ENCODE measurements at places on chromosomes 7 and 10.

- no peak for DNase-seq
Observed at GRCh38 chr10:78975926-78976325, 92.8 kb upstream of the ZMIZ1 start.

DNA sequence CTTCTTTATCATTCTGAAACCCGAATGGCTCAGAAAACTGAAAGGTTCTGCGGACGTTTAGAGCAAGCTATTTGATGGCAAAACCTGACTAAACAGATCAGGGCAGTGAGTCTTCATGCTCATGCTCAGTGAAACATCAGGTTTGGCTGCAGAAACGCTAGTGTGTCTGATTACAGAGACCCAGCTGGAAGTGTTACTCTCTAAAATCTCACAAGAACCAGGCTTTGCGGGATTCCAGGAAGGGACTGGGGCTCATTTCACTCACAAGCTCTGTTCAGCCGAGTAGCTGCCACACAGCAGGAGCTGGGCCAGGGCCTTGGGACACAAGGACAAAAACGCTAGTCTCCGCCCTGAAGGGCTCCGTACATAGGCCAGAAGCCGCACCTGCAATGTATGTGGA, 2.9 kb downstream of the PITRM1 start:
- no peak for DNase-seq

- DNase-seq, result no peak
Observed at GRCh38 chr7:83925860-83926259, 268.7 kb downstream of the SEMA3A start.

GRCh38 chr10:100984672-100985177, 2.6 kb downstream of the MRPL43 start:
- DNase-seq, result no peak

GRCh38 chr7:92809397-92809759, 27.0 kb downstream of the CDK6 start:
- no peak for DNase-seq

DNA sequence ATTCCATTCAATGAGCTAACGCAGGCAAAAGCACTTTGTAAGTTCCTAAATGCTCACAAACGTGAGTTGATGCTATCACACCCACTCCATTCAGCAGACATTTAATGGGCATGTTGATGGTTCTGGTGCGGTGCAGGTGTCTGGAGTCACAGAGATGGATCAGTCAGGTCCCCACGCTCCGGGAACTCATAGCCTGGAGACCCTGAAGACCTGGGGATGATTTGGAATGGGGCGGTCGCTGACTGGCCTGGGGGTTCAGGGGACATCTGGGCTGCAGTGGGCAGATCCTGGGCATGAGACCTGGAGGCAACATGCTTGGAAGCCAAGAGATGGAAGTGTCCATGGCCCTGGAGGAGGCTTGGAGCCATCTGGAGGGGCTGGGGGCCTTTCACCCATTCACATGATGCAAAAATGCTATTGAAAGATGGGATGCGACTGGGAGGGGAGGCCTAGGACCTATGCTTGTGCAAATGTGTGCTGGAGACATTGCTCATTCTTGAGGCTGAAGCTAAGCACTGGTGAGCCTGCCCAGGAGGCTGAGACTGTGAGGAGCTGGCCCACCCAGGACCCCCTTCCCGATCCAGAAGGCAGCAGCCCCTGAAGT, 522.6 kb downstream of the GLRX3 start:
- DNase-seq, result no peak

- DNase-seq, result no peak
Observed at GRCh38 chr10:28793482-28793881, 116.2 kb downstream of the BAMBI start.

DNA sequence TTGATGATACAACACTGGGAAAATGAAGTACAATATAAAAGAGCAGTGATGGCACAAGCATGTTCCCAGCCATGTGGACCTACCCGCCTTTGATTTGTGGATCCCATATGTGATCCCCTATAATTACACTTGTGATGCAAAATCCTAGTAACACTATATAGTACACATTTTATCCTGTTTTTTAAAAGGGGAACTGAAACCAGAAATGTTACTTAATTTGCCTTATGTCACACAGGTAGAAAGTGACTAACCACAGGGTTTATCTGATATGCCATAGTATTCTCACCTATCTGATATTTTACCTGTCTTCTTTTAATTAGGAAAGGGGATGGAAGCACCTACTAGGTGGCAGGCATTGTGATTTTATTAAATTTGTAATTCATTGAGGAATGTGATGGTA, 35.0 kb downstream of the ARMC3 start:
- DNase-seq, result no peak

DNA sequence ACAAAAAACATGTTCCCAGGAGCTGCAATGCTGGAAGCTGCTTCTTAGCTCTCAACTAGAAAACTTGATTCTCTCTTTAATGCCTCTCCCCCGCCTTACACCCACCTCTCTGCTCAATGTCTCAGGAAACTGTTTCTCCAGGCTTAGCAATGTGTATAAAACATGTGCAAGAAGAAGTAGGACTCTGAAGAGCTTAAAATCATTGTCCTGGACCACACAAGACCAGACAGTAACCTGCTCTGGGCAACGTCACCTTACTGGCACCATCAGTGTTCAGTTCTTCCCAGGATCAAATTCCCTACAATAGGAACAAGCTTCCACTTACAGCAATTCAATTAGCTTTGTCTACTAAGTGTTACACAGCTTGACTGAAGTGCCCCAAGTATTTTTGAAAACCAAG, 104.9 kb downstream of the RAPGEF5 start:
- no peak for DNase-seq

DNA sequence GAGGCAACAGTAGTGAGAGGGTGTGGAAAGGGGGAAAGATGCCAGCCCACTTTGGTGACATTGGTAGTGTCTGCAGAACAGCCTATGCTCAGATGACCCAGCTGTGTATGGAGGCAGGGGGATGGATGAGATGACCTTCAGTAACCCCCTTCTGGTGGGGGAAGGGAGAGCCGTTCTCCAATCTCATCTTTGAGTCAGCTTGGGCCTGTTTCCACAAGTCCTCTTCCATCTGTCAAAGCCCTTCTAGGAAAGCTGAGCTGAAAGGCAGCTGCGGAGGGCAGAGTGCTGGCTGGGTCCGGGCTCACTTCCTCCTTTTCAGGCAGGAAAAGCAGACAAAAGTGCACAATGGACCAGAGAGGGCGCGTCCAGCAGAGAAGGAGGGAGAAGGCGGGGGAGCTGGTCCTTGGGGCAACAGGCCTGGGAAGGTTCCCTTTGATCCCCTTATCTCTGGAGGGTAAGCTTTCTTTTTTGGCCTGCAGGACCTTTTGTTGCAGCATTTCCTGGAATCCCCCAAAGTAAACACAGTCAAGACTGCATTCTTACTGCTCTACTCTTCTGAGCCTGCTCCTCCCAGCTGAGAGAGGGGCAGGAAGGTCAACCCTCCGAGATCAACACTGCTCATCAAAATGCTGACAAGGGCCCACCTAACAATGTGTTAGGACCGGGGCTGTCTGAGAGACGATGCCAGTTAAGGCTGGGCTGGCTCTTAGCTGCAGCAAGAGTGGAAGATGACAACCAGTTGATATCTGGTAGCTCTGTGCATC, 1.2 kb upstream of the LRMDA start:
- DNase-seq, result no peak

DNA sequence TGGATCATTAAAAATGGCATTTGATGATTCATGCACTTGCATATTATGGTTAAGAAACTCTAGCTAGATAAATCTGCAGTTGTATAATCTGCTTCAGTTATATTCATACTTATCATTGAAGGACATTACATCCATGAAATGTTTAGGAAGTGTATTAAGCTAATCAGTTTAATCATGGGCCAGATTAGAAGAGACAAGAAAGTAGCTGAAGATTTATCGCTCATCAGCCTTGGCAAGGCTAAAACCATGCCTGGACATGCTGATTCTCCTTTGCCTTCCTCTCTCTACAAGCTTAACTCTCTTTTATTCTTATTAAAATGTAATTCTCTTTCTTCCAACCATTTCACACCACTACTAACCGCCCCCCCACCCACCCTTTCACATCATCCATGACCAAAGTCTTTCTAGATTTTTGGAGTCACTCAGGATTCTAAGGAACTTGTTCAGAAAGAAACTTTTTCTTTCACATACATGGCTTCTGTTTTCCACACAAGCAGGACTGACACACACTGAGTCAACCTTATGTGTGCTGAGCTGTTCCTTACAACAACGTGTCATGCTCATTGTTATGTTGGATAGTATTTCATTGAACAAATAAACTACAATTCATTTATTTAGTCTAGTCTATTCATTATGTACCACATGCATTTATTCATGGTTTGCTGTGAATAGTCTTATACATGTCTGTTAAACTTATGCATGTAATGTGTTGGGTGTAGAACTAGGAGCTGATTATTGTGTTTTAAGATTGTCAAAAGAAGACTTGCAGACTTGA, 227.3 kb upstream of the SP8 start:
- no peak for DNase-seq

- DNase-seq, result no peak
Observed at GRCh38 chr10:121216295-121216694, 365.1 kb downstream of the WDR11 start.

- DNase-seq, result no peak
Observed at GRCh38 chr7:8056439-8056838, 87.8 kb downstream of the GLCCI1 start.

- no peak for DNase-seq
Observed at GRCh38 chr7:32223071-32223650, 153.0 kb upstream of the PDE1C start.

- DNase-seq, result peak; percentile 37
Observed at GRCh38 chr10:13930120-13930519, 343.4 kb downstream of the PRPF18 start.

- DNase-seq, result no peak
Observed at GRCh38 chr7:92598310-92598981, 8.3 kb upstream of the FAM133B start.

DNA sequence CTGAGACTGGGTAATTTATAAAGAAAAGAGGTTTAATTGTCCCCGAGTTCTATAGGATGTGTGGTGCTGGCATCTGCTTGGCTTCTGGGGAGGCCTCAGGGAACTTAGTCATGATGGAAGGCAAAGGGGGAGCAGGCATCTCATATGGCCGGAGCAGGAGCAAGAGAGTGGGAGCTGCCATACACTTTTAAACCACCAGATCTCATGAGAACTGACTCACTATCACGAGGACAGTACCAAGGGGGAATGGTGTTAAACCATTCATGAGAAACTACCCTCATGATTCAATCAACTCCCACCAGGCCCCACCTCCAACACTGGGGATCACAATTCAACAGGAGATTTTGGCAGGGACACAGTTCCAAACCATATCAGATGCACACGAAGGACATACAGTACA, 199.9 kb upstream of the DPP6 start:
- no peak for DNase-seq

GRCh38 chr7:92945840-92946239, 109.5 kb upstream of the CDK6 start:
- no peak for DNase-seq

GRCh38 chr7:155625557-155625956, 18.9 kb upstream of the RBM33 start:
- no peak for DNase-seq

DNA sequence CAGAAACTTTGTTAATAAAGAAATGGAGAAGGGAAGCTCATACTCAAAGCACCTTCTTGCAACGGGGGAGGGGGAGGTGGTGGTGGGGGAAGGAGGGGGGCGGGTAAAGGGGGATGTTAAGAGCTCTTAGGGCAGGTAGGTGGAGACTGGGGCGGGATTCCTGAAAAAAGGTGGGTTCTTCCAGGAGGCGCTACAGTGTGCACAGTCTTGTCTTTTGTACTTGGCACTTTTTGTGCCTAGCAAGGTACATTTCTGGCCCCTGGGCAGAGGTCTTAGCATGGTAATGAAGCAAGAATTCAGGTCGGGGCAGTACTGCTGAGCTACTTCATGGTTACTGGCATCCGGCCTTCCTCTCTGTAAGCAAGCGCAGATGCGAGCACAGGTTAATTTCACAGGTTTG, 15.2 kb upstream of the LAMB4 start:
- no peak for DNase-seq

DNA sequence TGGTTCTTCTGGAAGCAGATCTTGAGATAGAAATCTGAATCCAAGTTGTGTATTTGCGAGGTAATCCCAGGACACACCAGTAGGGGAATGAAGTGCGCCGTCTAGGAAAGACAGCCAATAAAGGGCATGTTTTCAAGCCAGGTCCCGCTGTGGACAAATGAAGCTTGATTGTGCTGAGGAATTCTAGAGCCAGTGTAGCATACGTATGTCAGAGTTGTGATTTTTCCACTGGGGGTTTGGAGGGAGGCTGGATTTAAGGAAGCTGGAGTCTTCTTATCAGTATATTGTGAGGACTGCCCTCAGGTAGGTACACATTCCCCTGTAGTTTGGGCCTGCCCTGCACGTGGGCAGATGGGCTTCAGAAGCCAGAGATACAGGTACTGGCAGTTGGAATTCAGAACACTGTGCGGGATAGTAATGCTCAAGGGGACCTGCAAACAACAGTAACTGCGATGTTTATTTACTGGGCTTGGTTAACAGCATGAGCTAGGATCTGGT, 50.9 kb downstream of the GALNT11 start:
- peak; percentile 2 for DNase-seq

DNA sequence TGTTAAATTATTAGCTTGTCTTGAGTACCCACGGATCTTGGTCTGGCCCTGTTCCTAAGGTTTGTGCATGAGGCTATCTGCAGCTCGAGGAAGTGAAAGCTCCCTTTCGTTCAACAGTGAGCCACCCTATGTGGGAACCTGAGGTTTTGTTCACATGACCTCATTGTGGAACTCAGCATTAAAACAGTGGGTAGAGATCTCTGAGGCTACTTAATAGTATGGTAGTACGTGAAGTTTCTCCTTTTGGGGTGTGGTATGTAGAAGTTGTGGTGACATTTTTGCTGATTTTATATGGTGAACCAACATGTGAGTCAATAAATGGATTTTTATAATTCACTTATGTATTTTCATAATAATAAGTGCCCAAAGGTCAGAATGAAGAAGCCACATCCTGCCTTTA, 252.7 kb upstream of the FERD3L start:
- DNase-seq, result no peak

DNA sequence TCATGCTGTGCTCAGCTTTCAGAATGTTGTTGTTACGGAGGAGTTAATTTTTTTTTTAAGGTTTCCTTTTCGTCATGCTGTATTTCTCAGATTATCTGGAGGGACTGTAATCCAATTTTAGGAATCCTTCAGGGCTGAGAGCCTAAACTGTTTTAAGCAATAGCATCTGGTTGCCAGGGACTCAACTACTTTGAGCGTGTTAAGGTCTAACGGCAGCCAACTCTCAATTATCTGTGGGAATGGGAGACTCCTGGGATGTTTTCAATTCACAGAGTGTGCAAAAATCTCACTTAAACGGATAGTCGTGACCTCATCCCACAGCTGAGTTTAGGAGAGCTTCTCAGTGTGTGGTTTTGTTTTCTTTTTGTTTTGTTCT, 291.7 kb downstream of the AUTS2 start:
- DNase-seq, result no peak

GRCh38 chr10:79923669-79924068, 25.2 kb downstream of the SFTPD start:
- no peak for DNase-seq

Data from CD4-positive, alpha-beta memory T cell (primary cell).